ENCODE measurements at places on chromosomes 3 and 15.

- peak; percentile 65 for DNase-seq
These were observed 125.5 kb downstream of the GADL1 start for GRCh38 chr3:30768703-30769550.

GRCh38 chr15:68510558-68510957, 68.2 kb upstream of the CORO2B start:
- DNase-seq: no peak

GRCh38 chr15:39251413-39252133, 329.3 kb upstream of the THBS1 start:
- DNase-seq: no peak

DNA sequence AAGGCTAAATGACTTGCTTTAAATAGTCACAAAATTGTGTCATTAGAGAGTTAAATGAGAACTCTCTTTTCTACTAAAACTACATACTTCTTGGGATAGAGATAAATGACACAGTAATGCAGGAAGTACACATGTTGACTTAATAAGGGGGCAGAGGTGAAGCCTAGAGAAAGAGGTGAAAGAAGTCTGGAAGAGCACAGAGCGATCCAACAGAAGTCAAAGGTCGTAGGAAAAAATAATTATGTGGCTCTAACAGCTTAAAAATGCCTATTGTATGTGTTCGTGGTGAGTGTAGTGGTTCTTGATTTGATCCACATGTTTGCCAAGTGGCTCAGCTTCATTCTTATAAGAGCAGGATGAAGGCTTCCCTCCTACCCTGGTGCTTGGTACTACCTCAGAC, 61.7 kb downstream of the TMEM212 start:
- DNase-seq: no peak

GRCh38 chr3:120780977-120781376, 38.4 kb downstream of the GTF2E1 start:
- no peak for DNase-seq

DNA sequence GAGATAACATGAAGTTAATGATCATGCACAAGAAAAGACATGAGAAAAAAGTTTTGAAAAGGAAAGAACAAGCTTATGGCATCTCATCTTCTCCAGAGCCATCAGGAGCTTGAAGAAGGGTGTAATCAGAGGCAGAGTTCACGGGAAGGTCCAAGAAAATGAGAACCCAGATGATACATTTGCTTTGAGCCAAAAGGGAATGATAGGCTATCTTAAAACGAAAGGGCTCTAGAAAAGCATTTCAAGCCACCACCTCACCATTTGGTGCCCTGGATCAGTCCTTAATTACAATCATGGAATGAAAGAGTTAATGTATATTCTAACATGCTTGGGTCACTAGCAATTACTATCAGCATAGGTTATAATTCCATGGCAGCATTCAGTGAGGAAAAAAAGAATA, 781.8 kb downstream of the ROBO1 start:
- no peak for DNase-seq

- DNase-seq: no peak
These were observed 62.6 kb downstream of the CORO2B start for GRCh38 chr15:68641376-68641775.

DNA sequence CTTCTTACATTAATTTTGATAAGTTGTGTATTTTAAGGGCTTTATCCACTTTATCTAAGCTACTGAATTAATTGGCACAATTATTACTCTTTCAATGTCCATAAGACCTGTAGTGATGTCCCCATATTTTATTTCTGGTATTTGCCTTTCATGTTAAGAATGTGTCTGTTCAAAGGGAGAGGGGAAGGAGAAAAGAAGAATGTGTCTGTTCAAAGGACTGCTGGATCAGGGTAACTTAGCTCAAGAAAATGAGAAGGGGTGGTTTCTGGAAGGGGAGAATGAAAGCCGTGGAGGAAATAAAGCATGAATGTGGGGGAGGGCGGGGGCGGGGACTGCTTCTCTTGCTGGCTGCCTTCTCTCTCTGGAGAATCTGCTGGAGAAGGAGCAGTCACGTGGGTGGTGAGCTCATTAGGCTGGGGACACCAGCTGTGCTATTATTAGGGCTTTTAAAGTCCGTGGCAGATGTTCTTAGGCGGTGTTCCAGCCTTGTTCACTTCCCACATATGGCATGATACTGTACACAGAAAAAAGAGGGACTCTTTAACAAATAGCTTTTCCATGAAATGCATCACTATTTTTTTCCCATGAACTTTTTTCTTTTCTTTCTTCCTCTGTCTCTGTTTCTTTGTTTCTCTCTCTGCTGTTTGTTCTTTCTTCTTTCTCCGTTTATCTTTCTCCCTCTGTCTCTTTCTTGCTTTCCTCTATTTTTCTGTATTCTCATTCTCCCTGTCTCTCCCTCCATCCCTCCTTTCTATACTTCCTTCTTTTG, 63.7 kb upstream of the ULK4 start:
- no peak for DNase-seq

- DNase-seq: peak; percentile 13
These were observed 127.0 kb downstream of the TFDP2 start for GRCh38 chr3:142022381-142022780.

DNA sequence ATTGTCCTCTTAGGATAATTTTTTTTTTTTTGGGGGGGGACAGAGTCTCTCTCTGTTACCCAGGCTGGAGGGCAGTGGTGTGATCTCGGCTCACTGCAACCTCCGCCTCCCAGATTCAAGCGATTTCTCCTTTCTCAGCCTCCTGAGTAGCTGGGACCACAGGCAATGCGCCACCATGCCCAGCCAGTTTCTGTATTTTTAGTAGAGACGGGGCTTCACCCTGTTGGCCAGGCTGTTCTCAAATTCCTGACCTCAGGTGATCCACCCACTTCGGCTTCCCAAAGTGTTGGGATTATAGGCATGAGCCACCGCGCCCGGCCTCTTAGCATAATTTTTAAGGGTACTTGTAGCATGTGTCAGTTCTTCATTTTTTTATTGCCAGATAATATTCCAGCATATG, 122.6 kb downstream of the FNDC3B start:
- DNase-seq: no peak

GRCh38 chr3:157888040-157888439, 218.2 kb downstream of the SHOX2 start:
- DNase-seq: no peak

DNA sequence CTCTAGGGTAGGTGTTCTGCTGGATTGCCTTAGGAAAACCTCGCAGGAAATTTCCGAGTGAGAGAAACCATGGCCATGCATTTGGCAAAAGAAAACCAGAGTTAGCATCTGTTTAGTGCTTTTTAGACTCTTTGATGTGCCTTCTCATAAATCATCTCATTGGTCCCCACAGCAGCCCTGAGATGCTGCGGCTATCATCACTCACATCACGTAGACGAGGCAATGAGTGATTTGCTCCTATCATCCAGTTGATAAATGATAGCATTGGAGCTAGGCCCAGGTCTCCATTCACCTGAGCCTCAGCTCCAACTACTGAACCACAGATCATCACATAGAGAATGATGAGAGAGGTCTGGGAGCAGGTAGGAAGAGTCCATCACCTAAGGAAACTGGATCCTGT, 111.1 kb downstream of the PDCD6IP start:
- DNase-seq: no peak

DNA sequence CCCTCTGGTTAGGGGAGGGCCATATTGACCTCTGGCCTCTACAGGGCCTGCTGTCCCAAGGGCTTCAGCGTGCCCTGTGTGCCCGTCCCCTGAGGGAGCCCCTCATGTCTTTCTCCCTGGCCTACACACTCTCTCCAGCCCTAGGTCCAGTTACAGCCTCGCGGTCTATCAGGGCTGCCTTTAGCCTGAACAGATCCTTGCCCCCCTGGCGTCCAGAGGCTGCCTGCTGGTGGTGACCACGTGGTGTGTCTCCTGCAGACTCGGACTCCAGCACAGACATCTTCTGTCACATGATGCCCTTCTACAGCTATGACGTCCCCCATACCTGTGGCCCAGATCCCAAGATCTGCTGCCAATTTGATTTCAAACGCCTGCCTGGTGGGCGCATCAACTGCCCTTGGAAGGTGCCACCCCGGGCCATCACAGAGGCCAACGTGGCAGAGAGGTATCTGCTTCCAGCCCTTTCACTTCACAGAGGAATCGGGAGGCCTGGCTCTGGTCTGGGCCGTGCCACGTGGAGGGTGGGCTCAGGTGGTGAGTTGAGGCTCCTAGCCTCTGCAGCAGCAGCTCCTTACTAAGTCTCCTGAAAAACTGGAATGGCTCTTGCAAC, 4.1 kb downstream of the MAN2A2 start:
- no peak for DNase-seq

DNA sequence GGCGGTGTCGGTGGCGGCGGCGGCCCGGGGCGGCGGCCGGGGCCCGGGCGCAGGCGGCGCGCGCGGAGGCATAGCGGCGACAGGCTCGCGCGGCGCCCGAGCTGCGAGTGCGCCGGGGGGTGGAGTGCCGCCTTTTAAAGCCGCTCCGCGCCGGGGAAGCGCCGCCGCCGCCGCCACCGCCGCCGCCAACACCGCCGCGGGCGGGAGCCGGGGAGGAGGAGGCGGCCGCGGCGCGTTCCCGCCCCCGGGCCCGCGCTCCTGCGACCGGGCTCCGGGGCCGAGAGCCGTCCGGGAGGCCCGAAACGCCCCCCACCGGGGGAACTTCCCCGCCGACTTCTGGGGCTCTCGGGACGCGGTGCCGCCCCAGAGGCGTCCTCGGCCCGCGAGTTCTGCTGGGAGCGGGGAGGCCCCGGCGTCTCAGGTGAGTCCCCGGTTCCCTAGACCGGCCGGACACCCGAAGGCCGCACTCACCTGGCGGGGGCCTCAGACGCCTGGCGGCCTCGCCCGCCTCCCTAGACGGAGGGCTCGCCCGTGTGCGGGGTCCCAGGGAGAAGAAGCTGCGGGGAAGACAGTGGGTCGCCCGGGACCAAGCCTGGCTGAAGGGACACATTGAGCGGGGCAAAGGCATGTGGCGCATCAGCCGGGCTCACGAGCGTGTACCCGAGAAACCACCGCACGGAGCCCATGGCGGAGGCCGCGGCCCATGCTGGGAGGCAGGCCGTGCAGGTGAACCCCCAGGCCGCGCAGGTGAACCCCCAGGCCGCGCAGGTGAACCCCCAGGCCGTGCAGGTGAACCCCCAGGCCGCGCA, at the start of gene PCSK6:
Gene PCSK6 (minus strand): TSS at position 109 of the 809 bp plus-strand sequence. CDS start 37 bp downstream, at position 72.
- DNase-seq: no peak

DNA sequence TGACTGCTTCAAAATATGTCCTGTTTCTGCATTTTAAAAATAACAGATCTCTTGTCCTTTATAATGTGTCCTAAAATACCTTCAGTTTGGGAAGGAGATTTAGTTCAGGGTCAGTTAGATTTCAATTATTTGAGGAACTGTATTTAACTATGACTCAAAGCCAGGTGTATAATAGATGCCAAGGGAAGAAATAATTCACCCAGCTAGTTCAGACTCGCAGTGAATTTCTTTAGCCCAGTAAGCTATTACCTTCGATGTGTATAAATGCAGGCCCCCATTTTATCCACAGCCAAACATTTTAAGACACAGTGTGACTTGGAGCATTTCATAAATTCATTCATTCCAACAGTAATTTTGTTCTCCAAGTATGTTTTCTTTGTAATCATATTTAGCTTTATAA, 458.0 kb downstream of the ZNF385D start:
- no peak for DNase-seq

- DNase-seq: no peak
These were observed 218.9 kb downstream of the PLOD2 start for GRCh38 chr3:145942052-145942451.

DNA sequence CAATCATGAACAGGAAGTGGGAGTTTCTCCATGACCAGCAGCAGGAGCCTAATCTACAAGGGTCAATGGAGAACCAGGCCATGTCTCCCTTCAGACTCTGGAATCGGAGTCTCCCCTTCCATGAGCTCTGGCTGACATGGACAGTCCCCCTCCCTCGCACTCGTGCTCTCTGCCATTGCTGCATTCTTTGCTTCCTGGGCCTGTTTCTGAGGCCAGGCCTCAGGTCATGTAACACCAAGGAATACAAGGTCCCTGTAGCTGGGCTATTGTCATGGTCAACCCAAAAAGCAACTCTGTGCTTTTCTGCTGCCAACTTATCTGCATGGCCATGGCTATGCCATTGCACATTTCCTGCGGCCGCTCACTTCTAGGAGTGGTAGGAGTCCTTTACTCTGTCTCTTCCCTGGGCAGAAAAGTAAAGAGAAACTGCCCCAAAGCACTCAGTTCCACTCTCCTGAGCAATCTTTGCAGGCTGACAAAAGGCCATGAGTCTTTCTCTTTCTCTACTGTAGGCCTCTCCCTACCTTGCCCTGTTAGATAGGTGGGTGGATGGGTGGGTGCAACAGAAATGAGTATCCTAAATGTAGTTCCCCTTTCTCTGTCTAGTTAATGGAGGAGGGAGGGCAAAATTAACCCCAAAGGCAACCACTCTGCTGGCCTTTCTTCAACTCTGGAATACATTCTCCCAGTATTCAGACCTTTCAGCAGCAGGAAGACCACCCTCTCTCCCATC, 40.8 kb upstream of the PROK2 start:
- DNase-seq: no peak

GRCh38 chr3:4245671-4246070, 57.5 kb upstream of the SETMAR start:
- DNase-seq: no peak

GRCh38 chr3:21158861-21159542, 592.0 kb downstream of the ZNF385D start:
- no peak for DNase-seq

GRCh38 chr15:100879464-100880138, at the start of gene ALDH1A3:
TSS of gene ALDH1A3 (plus strand) at chr15:100879831. CDS start at chr15:100879908, 77 bp downstream.
- DNase-seq: no peak

DNA sequence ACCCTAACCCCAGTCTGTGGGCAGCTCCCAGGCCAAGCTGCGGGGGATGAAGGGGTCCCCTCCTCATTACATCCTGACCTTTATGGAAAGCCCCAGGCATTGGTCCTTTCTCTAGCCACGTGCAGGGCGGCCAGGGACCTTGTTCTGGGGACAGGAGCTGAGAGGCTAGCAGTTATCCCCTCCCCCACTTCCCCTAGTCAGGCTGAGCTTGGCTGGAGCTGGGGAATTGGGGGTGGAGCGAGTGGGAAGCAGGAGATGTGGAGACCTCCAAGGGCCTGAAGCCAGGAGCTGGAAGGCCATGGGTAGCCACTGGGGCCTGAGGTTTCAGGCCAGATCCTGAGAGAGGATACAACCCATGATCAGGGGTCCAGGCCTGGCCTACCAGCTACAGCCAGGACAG, 45.8 kb downstream of the DNAH1 start:
- no peak for DNase-seq

DNA sequence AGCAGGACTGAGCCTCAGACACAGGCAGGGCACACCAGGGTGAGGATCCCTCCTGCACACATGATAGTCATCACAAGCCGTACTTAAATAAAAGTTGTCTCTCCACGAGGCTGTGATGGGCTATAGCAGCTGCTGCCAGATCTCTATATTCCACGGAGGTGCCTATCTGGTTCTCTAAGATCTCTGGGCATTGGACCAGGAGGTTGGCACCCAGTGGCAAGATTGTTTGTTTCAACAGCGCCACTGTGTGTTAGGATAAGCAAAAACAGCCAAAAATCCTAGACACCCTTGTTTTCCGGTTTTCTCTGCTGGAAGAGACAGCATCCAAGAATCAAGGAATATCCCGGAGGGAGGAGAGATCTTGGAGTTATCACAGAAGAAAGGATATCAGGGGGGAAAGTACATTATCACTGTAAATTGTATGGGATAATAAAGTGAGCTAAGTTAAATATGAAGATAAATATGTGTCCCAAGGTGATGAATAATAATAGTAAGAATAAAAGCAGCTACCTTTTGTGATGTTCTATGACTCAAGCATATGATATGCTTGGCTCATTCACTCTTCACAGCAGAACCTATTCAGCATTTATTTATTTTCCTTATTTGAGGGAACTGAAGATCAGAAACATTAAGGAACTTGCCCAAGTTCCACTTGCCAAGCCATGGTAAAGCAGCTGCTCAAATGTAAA, 90.6 kb upstream of the AKAP13 start:
- peak; percentile 40 for DNase-seq

GRCh38 chr3:140708815-140709214, 31.0 kb downstream of the TRIM42 start:
- no peak for DNase-seq
